ENCODE measurements at places on chromosomes 1 and 21. TPM values are rescaled to one million over a fixed set of nuclear protein-coding genes. Genes with fewer than 3 reads are reported as not detected.

GLIS1 gene
- not detected for total RNA-seq

DUSP23 gene
- 21.6 TPM for total RNA-seq

S100A7 gene
- not detected for total RNA-seq

DNA sequence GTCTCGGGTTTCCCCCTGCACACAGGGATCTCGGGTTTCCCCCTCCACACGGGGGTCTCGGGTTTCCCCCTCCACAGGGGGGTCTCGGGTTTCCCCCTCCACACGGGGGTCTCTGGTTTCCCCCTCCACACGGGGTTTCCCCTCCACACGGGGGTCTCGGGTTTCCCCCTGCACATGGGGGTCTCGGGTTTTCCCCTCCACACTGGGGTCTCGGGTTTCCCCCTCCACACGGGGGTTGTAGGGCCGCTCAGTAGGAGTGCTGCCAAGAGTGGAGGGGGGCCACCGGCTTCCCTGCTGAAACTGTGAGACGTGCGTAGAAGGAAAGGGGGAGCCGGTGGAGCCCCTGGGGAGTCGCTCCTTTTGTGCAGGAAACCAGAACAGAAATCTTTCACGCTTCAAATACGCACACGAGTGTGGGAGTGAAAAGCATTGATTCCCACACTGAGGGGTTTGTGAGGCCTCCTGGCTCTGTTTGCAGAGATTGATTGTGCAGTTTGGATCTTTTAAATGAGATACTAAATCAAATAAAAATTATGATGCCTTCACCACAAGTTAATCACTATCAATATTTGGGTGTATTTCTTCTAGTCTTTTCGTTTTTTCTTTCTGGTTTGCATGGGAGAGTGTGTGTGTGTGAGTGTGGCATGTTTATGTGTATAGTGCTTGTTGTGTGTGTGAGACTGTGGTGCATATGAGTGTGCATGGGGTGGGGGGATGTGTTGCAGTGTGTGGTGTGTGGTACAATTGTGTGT is 54.3 kb upstream of the TRAPPC10 start:
- no peak for DNase-seq

GRCh38 chr1:212455803-212456528 is 23.2 kb downstream of the NENF start:
- peak; percentile 86 for DNase-seq

GRCh38 chr21:43286196-43286595 is 117.4 kb downstream of the CRYAA start:
- DNase-seq = no peak

DNA sequence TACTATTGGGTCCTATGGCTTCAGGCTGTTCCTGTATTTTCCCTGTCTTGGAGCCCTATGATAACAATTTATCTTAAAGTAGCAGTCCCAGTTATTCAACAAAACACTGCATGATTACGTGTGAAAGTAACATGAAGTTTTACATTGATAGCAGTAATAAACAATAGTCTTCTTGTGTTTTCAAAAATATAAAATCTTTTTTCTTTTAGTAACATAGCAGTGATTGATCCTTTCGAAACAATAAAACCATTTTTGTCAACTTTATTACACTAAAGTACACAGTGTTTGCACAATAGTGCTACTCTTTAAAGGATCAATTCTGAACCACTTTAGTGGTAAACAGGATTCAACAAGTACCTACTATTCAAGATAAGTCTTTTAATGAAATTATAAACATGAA is 90.6 kb downstream of the GPATCH2 start:
- DNase-seq = no peak

DNA sequence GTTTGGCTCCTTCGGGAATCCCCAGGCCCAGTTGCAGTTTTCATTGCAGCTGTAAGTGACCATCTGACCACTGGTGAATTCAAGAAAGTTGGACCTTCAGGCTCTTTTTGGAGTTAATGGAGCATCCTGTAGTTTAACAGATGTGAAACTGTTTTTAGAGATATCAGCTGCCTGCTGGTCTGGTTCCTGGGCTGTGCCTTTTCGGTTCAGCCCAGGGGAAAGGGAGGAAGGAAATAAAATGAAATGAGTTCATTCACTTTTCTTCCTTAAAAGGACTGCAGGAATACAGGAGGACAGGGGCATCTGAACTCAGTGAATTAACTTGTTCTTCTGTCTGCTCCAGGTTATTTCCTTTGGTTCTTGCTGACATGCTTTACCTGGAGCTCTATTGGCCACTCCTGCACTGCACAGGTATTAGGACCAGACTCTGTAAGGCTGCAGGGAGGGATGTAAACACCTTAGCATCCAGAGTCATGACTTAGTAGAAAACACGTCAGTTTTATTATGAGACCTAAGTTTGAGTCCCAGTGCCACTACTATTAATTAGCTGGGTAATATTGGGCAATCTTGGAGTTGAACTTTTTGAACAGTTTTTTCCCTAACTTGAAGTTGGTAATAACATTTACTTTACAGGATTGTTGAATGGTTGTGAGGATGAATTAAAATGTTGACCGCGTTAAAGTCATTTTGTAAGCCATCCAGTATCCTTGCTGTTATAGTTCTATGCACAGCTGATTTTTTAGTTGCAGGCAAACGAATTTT is 83.6 kb downstream of the LRRC8D start:
- DNase-seq = no peak

GRCh38 chr1:9426291-9426711 is 113.0 kb upstream of the SLC25A33 start:
- DNase-seq = no peak

DNA sequence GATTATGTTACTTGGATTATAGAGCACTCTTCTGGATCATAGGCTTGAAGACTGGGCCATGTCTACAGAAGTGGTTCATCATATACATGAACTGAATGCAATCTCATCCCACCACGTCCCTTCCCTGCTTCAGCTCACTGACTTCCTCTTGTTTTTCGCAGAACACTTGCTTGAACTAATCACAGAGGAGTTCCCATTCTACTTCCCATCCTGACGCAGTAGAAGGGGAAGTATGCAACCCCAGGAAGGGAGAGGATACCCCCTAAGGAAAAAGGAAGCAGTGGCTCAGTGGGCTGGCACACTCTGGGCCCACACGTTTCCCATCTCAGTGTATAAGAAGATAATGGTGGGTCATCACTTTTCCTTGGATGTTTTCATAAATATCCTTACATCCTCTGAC is 36.2 kb downstream of the CASQ2 start:
- DNase-seq = no peak

All from fibroblast of lung (primary cell).